ENCODE measurements at places on chromosomes 6 and 20.

DNA sequence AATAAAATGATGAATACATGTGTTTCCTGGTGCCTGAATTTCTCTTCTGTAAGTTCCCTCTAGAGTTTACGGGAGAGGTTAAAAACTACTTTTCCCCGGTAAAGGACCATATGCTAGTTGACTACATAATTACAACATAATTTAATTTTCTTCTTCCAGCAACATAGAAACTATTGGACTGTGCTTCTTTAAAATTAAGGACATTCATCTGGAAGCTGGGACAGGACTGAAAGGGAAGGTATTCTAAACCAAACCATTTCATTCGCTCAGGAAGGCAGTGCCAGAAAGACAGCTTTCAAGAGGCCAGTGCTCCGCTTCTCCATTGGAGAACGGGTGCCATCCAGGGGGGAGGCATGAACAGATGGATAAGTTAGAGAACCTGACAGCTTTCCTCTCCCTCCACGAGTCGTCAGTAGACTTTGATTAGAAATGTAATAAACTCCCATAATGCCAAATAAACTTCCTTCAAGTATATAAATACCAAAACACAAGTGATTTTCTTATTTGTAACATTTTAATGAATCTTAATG, 458.0 kb upstream of the SOX4 start:
- no peak for DNase-seq

DNA sequence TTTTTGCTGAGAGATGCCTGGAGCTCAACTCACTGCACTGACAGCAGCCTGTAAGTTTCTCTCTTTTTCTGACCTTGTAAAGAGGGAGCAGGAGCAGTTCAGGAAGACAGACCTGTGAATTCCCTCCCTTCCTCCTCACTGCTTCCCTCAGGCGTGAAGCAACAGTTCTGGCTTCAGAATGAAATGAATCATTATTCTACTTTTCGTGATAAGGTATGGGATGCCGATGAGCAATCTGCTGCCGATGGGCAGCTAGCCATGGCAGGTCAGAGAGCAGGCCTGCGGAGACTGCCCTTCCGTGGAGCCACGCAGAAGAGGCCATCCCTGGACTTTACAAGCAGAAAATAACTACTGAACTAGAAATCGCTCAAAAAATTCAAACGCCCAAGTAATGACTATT, 426.5 kb upstream of the RNF217 start:
- DNase-seq, result no peak

GRCh38 chr6:28929887-28930620, 6.3 kb upstream of the TRIM27 start:
- DNase-seq, result no peak

DNA sequence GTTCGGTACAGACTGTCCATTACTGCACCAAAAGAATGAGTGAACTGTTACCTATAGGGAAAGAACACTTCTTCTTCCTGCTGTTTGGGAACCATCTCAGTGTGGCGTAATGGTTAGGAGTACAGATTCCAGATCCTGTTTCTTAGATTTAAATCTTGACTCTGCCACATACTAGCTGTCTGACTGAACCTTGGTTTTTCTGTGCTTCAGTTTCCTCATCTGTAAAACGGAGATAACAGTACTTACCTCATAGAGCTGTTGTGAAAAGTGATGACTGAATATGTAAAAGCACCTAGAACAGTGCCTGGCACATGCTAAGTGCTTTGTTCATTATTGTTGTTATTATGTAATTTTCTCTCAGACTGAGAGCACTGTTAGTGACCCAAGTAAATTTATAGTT, 39.8 kb downstream of the STX11 start:
- no peak for DNase-seq

DNA sequence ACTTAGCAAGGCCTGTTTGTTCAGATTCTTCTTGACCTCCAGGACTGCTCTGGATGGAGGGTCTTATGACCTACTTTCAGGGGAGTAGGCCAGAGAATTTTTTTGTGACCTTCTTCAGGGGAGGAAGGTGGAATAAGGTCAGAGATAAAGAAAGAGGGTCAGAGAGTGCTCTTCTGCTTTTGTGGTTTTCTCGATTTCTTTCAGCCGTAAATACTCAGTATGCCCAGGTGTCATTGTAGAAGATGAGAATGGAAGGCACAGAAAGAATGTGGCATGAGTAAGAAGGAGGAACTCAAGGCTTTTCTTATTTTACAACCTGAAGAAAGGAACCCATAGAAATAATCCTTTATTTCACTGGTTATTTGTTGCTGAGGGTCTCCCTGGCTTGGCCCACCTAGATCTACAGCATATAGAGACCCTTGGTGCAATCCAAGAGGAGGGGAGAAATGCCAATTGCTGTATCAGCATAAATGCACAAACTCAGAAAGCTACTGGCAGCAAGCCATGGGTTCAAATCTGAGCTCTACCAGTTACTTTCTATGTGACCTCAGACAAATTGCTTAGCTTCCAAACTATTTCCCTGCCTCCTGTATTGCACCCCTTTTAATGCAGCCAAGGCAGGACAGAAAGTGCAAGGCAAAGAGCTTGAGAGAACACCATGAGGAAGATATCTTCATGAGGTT, 68.0 kb downstream of the OLIG3 start:
- DNase-seq, result no peak

DNA sequence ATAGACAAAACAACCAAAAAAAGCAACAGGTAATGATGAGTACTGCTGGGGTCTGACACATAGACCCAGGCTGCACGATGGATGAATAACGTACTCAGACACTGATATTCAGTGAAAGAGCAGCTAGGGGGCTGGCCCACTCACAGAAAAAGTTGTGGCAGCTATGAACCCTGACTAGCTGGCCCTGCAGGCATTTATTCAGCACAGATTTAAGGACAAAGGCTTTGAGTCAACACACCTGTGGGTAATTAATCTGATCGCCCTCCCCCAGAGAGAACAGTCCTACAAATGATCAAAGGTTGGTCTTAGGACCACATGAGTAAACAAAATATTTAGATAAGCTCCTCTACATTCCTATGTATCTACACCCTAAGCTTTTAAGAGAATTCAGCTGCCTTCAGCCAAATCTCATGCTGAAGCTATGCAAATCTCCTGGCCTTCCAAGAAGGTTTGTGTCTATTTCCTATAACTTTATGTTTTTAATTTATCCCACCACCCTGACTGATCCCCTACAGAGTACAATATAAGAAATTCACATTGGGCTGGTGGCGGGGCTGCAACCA, 81.7 kb upstream of the NXT1 start:
- DNase-seq, result no peak

DNA sequence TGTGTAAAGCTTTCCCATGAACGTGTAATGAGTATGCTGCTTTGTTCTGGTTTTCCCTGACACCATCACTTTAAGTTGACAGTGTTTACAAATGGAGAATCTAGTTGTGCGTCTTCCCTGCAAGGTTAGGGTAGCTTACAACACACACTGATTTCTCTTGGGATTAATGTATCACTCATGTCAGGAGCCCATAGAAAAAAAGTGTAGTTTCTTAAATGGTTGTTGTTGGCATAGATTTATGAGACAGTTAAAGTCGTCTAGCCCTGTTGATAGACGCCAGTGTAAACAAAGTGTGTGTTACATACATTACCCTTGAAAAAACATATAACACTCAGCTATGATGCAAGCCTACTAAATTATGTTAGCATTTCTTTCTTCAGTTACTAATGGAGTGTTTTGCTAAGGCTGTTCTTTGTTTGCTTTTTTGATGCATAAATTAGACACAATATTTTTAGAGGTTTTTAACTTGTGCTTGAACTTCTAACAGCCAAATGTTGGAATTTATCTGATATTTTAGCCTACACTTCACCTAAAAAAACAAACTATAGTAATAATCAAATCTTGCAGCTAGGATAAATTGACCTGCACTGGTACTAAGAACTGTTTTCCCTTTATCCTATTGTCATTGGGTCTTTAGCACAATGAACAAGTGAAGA, 88.6 kb downstream of the RNF217 start:
- no peak for DNase-seq

- DNase-seq, result no peak
Observed at GRCh38 chr6:25196464-25196863, 82.7 kb upstream of the CARMIL1 start.

Data from CD4-positive, alpha-beta T cell treated with Interleukin-12 subunit alpha and Interleukin-12 subunit beta, for 1 hour (primary cell).